ENCODE measurements at places on chromosomes 3 and 15.

- DNase-seq, result no peak
Observed at GRCh38 chr3:187770224-187770623, 25.0 kb upstream of the BCL6 start.

DNA sequence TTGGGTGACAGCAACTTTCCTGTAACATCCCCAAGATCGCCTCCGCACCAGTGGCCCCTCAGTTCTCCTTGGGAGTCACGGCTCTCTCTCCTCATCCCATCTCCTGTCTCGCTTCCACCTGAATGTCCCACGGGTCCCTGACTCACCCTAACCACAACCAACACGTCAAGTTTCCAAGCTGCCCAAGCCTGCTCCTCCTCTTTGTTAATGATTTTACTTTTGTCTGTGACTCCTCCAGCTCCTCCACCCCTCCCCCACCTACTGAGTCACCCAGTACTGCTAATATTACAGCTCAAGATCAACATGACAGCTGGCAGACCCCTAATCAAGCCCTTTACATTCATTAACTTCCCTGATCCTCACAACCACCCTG is 39.3 kb downstream of the BDH1 start:
- DNase-seq, result peak; percentile 53

DNA sequence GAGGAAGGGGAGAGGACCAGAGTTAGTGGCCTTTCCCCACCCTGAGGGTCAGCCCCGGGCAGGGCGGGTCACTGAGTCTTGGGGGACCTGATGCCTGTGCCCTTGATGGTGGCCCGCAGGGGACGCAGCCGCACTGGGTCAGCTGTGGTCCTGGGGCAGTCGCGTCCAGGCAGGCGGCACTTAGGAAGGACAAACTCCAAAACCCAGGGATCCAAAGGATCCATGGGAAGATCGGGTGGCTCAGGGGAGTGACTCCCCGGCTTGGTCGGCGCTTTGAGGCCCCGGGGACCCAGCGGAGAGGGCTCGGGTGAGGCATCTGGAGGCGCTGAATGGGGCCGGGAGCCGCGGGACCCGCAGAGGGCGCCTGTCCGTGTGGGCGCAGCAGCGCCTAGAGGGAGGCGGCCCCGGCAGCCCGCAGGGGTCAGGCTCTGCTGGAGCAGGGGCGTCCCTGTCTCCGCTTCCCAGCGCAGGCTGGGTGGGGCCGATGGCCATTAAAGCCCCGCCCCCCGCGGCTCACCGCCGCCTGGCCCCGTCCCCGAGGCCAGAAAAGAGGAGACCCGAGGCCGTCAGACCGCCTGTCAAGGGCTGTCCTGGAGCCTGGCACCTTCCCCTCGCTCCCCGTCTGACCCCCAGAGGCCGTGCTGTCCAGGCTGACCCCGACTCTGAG is 17.5 kb downstream of the CIDEC start:
- DNase-seq, result no peak

DNA sequence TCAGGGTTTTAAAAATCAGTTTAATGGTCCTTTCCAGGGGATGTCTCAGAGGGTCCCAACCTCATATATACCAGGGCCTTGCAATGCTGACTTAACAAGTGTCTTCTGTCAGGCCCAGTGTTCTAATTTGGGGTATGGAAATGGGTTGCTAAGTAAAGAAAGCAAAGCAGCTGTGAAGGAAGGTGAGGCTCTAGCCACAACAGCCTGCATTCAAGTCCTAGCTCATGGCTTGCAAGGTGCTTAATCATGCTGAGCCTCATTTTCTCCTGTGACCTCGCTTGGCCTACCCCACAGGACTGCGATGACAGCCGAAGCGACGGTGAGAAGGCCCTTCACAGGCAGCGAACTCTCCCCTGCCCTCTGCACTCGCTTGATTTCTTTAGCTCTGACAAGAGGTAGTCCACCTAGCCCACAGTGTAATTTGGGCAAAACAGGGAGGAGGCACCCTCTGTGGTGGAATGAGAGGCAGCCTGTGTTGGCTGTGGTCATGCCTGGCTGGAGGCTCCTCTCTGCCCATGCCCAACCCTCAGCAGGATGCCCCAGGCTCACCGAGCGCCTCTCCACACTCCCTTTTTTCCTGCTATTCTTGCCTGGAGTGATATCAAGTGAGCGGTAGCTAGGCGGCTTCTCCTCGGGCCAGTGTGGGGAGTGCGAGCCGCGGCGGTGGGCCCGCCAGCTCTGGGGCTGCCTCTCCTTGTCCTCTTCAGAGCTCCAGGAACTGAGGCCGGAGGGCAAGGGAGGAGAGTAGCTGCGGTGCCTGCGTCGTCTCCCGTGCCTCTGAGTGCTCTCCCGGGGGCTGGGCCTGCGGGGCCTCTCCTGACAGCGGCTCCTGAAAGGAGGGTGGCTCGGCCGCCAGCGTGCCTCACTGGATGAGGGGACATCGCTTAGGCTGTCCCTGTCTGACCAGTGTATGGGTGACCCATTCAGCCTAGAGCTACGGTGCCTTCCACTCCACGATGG is 29.2 kb downstream of the ILDR1 start:
- DNase-seq, result no peak

GRCh38 chr15:41564286-41564959 is 5.4 kb downstream of the TYRO3 start:
- DNase-seq, result no peak

DNA sequence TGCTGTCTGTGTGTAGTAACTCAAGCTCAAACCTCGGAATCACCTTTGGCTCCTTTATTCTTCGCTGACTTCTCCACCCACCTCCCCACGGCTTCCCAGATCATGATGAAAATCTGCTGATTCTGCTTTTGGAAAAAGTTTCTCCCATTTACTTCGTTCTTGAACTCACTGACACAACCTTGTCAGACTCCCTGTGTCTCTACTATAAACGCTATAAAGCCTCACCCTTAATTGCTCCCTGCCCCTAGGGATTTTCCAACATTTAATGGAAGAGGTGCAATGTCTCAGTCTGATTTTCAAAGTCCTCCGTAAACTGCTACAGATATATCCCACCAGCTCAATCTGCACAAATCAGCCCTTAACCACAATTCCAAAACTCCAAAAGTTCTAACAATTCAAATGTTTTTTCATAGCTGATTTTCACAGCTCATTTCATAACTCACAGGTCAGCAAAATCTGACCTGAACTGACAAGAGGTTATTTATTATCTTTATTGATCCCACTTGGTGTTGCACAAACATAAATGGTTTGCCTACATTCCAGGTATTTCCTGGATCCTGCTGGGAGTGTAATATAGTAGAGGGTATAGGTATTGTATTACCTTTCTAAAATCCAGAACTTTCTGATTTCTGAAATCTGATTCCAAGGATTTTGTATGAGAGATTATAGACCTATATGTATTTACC is 129.4 kb downstream of the PLD1 start:
- DNase-seq, result no peak

DNA sequence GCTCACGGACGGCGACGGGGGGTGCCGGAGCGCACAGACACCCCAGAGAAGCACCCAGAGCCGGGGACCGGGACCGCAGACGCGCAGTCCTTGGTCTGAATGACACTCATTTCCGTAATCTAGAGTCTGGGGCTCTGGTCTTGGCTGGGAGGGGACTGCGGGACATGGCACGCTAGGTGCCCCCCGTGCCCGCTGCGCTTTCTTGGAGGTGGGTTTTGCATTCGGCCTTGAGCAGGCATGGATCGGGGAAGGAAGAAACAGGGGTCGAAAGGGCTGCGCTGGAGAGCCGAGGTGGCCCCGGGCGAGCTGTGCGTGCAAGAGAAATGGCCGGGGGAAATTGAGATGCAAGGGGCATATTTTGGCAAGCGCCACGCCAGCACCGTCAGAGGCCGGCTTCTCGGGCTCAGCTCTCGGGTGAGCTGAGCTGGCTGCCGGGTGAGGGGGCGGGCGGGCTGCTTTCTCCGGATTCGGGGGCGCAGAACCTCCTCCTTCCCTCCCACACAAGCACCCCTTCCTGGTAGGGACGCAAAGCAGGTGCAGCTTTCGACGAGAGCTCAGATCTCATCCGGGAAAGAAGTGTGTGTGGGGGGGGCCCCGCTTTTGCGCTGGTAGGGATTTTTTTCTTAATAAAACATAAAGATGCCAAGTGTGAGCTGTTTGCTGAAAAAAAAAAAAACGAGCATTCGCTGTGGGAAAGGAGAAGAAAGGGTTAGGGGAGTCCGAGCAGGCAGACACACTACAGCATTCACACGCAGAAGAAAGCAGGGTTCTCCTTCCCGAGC is 963 bp upstream of the NTRK3 start:
- DNase-seq, result no peak

GRCh38 chr15:67082007-67082536 is 16.7 kb downstream of the SMAD3 start:
- no peak for DNase-seq

- DNase-seq, result no peak
Observed at GRCh38 chr15:70869346-70869745, 15.4 kb upstream of the LARP6 start.
